GM12865 (cell line): ENCODE measurements at places on chromosomes 16 and 17.

- no peak for DNase-seq
These were observed 66.8 kb downstream of the DNAH17 start for GRCh38 chr17:78510141-78511075.

- peak; percentile 91 for DNase-seq
These were observed 13.5 kb downstream of the SPATA32 start for GRCh38 chr17:45248132-45248957.

- DNase-seq: no peak
These were observed 141.4 kb downstream of the PMP22 start for GRCh38 chr17:15123593-15124263.

GRCh38 chr17:82434216-82434565, 15.8 kb upstream of the OGFOD3 start:
- peak; percentile 54 for DNase-seq

DNA sequence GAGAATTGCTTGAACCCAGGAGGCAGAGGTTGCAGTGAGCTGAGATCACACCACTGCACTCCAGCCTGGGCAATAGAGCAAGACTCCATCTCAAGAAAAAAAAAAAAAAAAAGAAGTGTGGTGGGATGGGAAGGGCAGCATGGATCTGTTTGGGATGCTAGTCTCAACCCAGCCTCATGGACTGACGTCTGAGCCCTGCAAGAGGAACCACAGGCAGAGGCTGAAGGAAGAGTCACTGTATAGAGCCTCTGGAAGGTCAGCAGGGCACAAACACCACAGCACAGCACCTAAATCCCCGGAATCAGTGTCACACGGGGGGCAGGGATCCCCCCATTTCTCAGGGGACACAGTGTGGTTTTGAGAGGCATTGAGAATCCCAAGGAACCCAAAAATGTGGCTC, 10.9 kb upstream of the CXCL16 start:
- no peak for DNase-seq

- no peak for DNase-seq
These were observed 129.9 kb downstream of the SNX11 start for GRCh38 chr17:48237456-48237855.

GRCh38 chr17:41393826-41394225, 3.6 kb downstream of the KRT31 start:
- no peak for DNase-seq

DNA sequence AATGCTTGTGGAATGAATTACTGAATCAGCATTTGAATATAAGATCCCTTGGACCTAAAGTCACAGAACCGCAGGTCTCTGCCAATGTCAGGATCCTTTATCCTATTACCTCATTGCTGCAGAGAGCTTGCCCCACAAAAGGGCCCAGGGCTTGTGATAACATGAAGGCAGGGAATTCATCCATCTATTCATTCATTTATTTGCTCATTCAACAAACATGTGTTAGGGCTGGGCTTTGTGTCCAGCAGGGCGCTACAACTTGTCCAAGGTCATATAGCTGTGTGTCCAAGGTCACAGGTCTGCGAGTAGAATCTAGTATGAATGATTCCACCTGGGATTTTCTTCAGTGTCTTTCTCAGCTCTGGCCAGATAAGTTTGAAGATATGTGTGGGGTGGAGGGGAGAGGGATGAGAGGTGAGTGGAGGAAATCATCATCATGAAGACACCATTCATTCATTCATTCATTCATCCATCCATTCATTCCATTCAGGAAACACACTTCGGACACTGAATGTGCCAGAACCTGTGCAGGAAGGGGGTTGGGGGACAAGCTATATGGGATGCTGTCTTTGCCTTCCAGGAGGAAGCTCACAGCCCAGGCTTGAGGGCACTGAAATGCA, 1.3 kb upstream of the UNC45B start:
- DNase-seq: no peak

DNA sequence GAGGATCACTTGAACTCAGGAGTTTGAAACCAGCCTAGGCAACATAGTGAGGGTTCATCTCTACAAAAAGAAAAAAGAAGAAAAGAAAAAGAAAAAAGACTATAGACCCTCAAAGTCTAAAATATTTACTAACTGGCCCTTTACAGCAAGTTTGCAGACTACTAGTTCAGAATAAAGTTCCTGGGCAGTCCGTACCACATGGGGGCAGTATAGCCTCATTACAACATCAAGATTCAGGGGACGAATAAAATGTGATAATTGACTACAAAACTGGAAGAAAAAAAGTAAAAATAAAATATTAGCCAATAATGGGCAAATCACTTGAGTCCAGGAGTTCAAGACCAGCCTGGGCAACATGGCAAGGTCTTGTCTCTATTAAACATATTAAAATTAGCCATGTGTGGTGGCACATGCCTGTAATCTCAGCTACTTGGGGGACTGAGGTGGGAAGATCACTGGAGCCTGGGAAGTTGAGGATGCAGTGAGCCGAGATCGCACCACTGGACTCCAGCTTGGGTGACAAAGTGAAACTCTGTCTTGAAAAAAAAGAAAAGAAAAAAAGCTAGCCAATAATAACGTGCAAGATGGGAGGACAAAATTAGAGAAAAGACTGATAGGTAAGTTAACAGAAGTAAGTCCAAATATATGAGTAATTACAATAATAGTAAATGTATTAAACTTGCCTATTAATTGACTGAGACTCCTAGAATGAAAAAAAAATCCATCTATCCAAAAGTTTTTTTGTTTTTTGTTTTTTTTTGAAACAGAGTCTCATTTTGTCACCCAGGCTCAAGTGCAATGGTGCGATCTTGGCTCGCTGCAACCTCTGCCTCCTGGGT, 129.4 kb upstream of the SEC14L1 start:
- DNase-seq: peak; percentile 48

- DNase-seq: no peak
These were observed 178.3 kb downstream of the CDK5R1 start for GRCh38 chr17:32664936-32665583.

DNA sequence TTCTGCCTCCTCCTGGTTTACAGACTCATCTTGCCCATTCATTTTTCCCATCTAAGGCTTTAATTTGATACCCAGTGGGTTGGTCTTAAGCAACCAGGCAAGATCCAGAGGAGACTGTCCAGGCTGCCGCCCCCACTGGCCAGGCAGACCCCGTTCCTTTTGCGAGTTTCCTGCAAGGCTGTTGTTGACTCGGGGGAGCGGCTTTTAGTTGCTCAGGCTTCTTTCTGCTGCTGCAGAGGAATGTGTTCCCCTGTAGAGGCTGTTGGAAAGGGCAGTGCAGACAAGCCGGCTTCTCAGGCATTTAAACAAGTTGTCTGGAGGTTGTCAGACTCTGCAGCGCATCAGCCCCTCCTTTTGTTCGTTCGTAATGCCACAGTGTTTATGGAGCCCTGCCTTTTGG, 231.2 kb downstream of the PRKCA start:
- no peak for DNase-seq

- no peak for DNase-seq
These were observed 61.2 kb downstream of the HS3ST3A1 start for GRCh38 chr17:13540546-13540945.

DNA sequence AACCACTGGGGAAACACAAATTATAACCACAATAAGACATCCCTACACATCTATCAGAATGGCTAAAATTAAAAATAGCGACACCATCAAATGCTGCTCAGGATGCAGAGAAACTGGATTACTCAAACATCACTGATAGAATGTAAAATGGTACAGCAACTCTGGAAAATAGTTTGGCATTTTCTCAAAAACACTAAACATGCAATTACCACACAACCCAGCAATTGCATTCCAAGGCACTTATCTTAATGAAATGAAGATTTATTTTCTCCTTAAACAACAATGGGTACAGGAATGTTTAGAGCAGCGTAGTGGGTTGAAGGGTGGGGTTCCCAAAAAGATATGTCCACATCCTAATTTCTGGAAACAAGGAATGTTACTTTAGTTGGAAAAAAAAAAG, 309.0 kb upstream of the PMFBP1 start:
- DNase-seq: no peak
